Liver (tissue), 10 donors: ENCODE measurements at places on chromosomes 7 and 10.

DNA sequence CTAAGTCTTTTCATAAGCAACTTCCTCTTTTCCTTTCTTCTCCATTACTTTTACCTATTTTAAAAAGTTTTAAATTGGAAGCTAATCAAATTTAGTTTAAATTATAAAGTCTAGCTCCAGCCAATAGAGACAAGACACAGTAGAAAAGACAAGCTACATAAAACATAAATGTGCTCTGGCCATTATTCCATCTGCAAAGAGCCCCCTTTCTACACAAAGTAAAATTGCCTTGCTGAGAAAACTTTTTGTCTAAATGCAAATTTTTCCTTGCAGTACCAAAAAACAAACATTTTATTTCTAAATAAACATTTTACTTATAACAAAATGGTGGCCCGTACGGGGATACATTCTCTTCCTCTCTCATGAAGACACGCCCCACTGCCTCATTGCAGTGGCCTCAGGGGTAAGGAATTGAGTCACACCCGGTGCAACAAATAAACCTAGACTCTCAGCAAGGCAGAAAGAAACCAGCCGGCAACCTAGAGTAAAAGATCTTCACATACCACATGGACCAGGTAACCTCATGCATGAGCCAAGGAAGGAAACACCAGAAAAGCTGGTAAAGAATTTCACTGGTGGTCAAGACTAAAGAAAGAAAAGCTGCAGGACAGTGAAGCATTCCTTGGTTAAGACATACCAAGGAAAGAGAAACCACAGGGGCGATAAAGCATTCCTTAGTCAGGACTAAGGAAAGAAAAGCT, 71.6 kb upstream of the ZNF746 start:
- no peak for DNase-seq

GRCh38 chr10:71434760-71435394, 38.2 kb downstream of the CDH23 start:
- no peak for DNase-seq

DNA sequence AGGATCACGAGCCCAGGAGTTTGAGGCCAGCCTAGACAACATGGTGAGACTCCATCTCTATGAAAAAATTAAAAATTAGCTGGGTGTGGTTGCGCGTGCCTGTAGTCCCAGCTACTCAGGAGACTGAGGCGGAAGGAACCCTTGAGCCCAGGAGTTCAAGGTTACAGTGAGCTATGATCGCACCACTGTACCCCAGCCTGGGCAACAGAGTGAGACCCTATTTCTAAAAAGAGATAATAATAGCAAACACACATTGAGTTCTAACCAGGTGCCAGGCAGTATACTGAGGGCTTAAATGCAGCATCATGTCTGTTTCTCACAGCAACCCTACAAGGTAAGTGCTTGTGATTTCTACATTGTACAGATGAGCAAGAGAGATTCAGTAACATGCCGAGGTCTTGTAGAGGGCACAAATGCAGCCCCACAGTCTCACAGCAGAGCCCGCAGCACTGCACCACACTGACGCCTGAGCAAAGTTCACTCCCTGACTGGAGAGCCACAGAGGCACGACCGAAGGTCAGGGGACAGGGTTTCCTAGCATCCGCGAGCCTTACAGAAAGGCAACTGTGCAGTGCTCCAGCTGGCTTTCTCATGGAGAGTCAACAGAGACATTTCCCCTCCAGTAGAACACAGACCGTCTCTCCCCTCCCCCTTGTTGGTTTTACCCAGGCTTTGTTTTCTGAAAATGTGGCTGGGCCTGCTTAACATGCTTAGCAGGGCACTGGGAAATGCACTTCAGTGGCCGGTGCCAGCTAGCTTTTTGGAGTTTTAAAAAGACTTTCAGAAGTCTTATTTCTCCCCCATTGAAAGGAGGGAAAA, 36.5 kb downstream of the PDSS1 start:
- DNase-seq, result peak; percentile 52

DNA sequence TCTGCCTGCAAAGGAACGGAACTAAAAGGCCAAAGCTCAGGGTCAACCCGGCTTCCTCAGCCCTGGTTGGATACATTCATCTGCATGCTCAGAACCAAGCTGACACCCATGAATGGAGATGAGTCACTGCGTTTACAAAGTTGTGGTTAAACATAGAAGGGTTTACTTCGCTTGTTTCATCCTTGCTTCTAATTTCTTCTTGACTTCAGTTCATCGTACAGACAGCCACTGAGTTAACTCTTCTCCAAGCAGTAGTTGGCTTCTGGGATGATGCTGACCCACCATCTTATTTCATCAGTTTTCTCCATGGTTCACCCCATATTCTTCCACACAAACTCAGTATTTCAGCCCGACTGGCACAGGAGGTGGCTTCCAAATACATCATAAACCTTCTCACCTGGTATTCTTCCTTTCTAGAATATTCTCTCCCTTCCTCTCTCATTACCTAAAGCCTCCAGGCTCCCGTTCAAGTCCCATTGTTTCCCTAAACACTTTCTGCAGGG, 166.3 kb upstream of the RNF32 start:
- no peak for DNase-seq

DNA sequence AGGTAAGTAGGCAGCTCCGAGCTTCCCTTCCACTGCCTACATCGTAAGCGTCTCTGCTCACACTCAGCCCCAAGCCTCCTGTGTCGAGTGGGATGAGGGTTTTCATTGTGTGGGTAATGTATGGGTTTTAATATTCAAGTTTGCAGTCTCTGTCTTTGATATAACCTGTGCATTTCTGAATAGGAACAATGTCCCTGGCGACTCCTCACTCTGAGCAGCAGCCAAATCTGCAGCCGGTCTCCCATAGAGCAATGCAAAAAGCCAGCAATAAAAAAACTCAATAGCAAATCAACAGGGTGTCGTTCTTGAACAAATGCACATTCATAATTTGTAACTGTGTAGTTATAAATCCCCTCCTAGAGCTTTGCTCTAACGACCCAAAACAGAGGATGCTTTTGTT, 33.4 kb downstream of the PPP1R17 start:
- no peak for DNase-seq

- peak; percentile 63 for DNase-seq
Measured at GRCh38 chr7:128783143-128783861, 7.7 kb upstream of the OPN1SW start.

GRCh38 chr10:48804740-48805182, 120.1 kb downstream of the WDFY4 start:
- DNase-seq, result no peak

DNA sequence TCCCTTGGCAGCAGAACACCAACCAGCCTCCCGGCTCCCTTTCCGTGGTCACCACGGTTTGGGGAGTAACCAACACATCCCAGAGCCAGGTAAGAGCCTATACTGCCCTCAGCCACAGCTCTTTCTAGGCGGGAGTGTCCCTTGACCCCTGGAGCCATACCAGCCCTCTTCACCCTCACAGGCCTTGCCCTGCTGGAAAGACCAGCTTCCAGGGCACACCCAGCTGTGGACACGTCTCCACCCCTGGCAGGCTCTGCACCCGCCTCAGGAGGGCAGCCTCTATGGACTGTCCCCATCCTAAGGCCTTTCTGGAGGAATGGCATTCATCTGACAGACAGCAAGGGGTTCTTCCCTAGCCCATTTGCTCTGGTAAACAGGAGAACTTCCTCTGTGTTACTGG, 57.5 kb upstream of the PPIF start:
- no peak for DNase-seq
